Mesenteric fat pad (tissue), 1 donor: ENCODE measurements at places on chromosomes 12 and 14. TPM values are rescaled to one million over a fixed set of nuclear protein-coding genes. Genes with fewer than 3 reads are reported as not detected.

The GPR84 gene
- total RNA-seq = 2.3 TPM

The TAS2R14 gene
- 2.4 TPM for total RNA-seq

DNA sequence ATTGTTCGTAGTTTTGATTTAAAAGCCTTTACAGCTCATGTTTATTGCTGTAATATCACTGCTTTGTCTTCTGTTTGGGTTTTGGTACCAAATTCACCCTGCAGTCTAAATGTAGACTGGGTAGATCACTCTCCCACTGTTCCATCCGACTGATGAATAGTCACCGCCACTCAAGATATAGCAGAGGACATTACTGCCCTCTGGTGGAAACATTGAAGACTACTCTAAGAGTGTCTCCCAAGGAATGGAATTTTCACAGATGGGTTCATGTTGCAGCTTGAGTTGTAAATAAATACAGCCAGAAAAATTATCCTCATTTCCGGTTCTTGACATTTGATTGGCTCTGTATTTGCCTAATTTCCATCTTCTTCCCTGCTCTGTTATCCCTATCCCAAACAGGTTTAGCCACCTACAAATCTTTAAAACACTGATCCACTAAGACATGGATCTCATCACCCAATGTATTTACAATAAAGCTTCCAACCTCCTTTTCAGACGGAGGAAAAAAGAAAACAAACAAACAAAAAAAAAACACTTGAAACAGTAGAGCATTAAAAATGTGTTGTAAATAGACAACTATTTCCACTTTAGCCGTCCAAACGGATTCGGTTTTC, 198.3 kb upstream of the CPNE8 start:
- DNase-seq = no peak

GRCh38 chr14:24900269-24901100, 149.5 kb downstream of the STXBP6 start:
- no peak for DNase-seq

DNA sequence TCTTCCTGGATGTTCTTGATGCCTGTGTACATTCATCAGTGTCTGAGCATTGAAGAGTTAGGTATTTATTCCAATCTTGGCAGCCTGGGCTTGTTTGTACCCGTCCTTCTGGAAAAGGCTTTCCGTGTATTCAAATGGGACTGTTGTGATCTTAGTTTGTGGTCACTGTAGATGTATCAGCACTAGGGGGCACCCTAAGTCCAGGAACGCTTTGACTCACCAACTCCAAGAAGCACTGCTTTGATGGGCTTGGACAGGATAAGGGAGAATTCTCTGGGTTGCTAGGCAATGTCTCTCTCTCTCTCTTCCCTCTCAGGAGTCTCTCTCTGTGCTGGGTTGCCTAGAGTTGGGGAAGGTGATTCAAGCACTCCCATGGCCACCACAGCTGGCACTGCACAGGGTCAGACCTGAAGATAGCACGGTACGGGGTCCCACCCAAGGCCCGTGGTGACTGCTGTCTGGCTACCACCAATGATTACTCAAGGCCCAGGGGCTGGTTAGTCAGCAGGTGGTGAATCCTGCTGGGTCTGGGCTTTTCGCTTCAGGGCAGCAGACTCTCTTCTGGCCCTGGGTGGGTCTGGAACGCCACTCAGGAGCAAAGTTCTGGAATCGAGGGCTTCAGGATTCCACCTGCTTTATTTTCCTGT, 211.1 kb upstream of the RGS6 start:
- no peak for DNase-seq

DNA sequence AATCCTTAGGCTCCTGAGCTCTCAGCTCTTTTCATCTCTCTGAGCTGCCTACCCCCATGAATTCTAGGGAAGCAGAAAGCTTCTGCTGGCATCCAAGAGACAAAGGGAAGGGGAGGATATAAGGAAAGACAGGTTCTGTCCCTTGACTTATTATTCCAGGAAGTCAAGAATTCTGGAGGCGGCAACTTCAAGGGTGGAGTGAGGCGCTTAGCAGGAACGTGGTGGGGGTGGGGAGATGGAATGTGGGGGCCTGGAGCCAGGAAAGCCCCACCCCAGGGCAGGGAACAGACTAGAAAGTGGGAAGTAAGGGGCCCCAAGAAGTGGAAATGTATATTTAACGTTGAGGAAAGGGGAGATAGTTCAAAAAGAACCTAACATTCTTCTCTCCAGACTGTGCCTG, 1.4 kb downstream of the CALCOCO1 start:
- no peak for DNase-seq

DNA sequence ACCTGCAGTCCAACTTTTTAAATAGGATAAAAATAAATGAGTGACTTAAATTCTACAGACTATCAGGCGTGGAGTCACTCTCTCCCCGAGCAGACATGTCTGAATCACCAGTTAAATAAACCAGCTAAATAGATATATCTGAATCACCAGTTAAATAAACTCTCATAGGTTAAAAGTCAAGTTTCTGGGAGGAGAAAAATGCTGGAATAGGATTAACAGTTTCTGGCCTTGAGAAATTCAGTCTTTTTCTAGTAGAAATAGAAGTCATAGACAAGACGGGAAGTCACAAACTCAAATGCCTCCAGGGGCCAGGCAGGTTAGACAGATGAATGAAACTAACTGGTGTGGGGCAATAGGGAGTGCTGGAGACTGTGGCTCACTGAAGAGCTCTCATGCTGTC, 258.6 kb upstream of the TMEM132C start:
- no peak for DNase-seq

DNA sequence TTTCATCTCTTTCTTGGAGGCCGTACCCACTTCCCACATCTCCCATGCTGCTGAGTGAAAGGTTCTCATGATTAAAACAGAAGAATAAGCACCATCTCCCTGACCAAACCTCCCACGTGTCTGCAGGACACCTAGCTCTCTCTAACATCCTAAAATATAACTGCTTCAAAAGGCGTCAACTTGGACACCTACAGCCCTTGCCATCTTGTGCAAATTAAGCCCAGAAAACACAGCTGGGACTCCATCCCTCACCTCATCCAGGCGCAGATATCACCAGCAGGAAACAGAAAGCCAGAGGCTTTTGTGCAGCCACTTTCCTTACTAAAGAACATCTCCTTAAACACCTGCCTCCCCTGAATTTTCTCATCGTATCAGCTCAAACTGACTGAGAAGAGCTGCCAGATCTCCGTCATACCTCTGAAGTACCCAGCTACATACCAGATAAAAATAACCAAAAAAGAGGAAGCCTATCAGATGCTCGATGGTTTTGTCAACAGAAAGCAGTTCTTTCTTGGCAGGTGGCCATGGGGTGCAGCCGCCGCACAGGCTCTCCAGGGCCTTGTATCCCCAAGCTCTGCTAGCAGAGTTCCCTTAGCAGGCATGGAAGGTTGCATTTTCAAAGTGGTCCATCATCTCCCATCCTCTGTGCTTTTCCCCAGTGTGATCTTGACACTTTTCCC, 28.8 kb downstream of the MAP3K9 start:
- no peak for DNase-seq

- DNase-seq = no peak
Observed at GRCh38 chr14:96821501-96821900, 24.3 kb downstream of the VRK1 start.

The CCDC196 gene
- total RNA-seq = not detected

- no peak for DNase-seq
Observed at GRCh38 chr14:90456551-90456950, 59.7 kb downstream of the CALM1 start.

DNA sequence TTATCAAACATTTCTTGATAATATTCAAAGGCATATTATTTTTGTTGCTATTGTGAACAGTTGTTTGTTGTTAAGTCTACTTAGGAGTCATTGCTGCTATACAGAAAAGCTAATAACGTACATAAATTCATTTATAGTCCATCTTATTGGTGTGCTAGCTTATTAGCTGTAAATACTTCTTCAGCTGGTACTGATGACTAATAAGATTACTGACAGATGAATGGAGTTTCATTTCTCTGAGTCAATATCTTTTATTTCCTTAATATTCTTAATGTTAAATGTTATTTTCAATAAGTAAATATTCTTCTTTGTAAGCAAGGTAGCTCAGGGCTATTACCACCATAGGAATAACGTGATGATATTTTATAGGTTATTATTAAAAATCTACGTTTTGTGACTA, 139.4 kb upstream of the SLCO1C1 start:
- DNase-seq = no peak

- DNase-seq = no peak
Observed at GRCh38 chr14:29016050-29016900, 249.7 kb downstream of the FOXG1 start.

- no peak for DNase-seq
Observed at GRCh38 chr14:94380225-94381148, 7.9 kb downstream of the SERPINA1 start.

The SYT10 gene
- not detected for total RNA-seq

The EIF2B2 gene
- total RNA-seq = 33.2 TPM

DNA sequence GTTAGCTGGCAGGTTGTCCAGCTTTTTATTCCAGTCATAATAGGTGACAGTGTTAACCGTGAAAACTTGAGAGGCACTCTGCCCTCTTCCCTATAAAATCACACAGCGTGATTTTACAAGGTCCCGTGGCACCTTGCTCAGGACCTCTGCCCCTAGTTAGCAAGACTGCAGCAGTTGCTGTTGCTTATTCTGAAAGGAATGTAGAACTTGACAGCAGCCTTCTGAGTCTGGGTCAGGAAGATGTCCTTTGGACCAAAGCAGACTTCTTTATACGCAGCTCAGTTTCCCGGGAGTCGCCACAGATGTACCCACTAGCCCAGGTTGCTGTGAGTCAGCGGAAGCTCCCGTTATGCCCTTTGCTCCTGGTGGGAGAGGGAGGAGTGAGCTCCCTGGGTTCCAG, 13.2 kb downstream of the PRKAB1 start:
- no peak for DNase-seq

DNA sequence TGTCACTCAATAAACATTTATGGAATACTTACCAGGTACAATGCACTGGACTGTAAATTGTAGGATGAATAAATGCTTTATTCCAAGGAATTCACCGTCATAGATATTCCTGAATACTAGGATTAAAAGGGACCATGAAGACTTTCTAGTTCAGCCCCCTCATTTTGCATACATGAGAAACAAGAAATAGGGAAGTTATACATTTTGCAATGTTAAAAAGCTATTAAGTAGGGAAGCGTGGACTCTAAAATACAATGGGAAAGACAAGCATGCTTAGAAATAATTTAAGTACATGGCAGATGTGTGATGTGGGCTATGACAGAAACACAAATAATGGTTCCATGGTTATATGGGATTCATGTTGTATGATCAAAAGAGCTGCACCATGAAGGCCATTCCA, 89.4 kb upstream of the SYT10 start:
- no peak for DNase-seq

DNA sequence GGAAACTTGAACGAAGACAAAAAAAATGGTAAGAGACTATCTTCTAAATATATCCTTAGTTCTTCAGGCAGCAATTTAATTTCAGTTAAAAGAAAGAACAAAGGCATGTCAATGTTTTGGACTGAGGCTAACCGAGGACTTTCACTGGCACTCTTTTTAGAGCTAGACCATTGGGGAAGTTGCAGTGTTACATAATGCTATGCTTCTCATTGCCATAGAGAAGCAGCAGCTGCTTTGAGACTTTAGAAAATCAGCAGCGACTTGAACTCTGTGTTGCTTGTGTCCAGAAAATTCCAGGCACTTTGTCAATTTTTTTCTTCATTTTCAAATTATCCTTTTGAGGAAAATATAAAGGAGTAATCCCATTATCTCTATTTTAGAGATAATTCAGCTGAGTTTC, 964.2 kb downstream of the NRXN3 start:
- no peak for DNase-seq

The AQP2 gene
- total RNA-seq = not detected

The FAM181A gene
- not detected for total RNA-seq

- no peak for DNase-seq
Observed at GRCh38 chr14:96904201-96904600, 107.0 kb downstream of the VRK1 start.

- no peak for DNase-seq
Observed at GRCh38 chr14:45664668-45665356, 411.8 kb upstream of the MIS18BP1 start.

DNA sequence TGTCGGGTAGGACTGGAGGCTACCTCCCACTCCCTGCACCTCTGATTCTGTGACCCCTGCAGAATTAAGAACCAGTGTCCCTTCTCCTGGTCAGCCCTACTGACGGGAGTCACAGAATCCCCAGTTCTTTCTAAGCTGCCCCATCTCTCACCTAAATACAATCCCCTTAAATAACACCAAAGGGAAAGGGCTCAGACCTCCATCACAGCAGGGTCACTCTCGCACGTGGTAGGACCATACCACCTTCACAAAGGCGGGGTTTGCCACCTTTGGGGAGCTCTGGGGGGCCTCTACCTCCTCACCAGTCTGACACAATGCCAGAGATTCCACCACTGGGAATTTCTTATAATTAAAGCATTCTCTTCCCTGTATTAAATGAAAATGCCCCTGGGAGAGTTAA, 35.6 kb downstream of the DAD1 start:
- no peak for DNase-seq

The TC2N gene
- total RNA-seq = 19.0 TPM

The CRACR2A gene
- 4.7 TPM for total RNA-seq

DNA sequence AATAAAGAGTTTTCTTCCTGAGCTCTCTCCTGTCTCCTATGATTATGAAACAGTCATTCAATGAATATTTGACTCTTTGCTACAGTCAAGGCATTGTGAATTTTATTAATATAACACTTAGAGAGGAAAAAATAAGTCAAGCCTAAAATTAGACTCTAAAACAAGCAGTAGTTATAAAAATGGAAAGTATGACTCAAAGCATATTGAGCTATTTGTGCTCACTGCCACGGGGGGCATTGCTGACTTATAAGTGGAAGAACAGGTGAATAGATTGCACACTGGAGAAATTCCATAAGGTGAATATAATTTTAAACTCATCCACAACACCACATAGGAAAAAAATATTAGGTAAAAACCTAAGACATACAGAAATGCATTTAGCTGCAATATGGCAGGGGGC, 87.7 kb upstream of the CCDC196 start:
- no peak for DNase-seq

The C14orf180 gene
- 25.5 TPM for total RNA-seq

GRCh38 chr12:28527631-28528249, 337.5 kb downstream of the CCDC91 start:
- DNase-seq = no peak

The AICDA gene
- total RNA-seq = not detected

GRCh38 chr12:28604240-28604639, 414.0 kb downstream of the CCDC91 start:
- DNase-seq = no peak

The TAS2R30 gene
- total RNA-seq = 4.1 TPM

- no peak for DNase-seq
Observed at GRCh38 chr12:62934799-62935674, at the start of gene PPM1H. Gene PPM1H, minus strand, starts transcription at chr12:62935150. Its CDS starts 414 bp downstream, at chr12:62934736.
